ENCODE measurements at places on chromosomes 5 and 9.

DNA sequence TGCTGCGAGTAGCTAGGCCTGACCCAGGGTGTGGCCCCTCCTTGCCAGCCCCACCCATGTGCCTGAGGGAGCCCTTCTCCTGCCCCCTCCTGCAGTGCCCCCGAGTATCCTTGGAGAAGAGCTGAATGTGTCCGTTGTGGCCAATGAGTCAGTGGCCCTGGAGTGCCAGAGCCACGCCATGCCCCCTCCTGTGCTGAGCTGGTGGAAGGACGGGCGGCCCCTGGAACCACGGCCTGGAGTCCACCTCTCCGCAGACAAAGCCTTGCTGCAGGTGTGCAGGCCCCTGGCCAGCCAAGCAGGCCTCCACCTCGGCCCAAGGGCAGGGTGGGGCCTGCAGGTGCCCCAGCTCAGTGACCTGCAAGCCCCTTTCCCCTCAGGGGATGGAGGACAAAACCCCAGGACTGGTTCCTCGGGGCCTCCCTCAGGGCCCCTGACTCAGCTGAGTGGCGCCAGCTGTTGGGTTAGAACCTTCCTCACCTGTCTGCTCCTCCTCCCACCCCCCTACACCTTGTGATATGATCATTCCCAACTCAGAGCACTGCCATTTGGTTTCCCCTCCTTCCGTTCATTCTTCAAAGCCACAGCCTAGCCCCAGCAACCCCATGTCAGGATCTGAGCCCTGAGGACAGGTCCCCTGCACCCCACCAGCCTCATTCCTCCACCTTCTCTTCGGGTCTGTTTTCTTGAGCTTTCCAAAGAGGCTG, 80.0 kb upstream of the ASS1 start:
- DNase-seq, result no peak

DNA sequence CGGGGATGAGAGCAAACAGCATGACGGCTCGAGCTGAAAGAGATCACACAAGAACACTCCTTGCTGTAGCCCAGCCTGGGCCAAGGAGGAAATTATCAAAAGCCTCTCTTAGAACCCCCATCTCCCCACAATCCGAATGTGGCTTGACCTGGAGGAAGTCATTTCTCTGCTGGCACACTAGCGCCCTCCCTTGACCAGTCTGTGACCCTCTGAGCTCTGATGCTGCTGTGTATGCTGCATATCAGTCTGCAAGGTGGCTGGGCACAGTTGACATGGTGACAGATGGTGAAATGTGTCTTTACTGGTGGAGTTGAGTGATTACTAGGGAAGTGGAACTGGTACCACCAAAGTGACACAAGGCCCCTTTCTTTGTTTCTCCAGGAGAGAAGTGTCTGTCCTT, 3.3 kb downstream of the SLC46A2 start:
- no peak for DNase-seq

GRCh38 chr9:114592356-114592755, 4.8 kb downstream of the ATP6V1G1 start:
- no peak for DNase-seq

- DNase-seq, result peak; percentile 74
Observed at GRCh38 chr9:37760416-37761161, 7.0 kb downstream of the TRMT10B start.

GRCh38 chr5:177594071-177594470, 2.1 kb downstream of the TMED9 start:
- DNase-seq, result no peak

DNA sequence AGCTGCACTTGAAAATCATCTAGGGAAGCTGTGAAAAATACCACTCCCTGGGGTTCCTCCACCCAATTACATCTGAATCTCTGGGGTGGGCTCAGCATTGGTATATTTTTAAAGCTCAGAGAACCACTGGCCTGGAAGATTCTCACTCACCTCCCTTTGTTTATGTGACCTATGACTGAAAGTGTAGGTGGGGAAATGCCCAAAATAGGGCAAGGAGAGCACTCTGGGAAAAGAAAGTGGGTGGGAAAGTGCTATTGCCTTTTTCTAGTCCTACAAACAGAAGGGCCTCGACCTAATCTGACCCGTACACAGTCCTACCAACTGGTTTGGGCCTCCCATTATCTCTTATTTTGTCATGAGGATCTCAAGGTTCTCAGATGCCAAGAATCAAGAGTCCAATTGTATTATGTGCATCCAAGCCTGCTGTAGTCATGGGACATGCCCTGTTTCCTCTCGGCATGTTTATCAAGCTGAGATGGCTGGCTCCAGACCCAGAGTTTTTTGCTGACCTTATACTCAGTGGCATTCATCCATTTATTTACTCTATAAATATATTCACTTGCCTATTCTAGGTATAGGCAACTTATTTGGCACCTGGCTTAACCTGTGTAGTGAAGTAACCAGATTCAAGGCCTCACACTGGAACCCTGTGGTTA, 483.7 kb downstream of the ENC1 start:
- no peak for DNase-seq

GRCh38 chr9:12511726-12512125, 181.5 kb upstream of the TYRP1 start:
- no peak for DNase-seq

DNA sequence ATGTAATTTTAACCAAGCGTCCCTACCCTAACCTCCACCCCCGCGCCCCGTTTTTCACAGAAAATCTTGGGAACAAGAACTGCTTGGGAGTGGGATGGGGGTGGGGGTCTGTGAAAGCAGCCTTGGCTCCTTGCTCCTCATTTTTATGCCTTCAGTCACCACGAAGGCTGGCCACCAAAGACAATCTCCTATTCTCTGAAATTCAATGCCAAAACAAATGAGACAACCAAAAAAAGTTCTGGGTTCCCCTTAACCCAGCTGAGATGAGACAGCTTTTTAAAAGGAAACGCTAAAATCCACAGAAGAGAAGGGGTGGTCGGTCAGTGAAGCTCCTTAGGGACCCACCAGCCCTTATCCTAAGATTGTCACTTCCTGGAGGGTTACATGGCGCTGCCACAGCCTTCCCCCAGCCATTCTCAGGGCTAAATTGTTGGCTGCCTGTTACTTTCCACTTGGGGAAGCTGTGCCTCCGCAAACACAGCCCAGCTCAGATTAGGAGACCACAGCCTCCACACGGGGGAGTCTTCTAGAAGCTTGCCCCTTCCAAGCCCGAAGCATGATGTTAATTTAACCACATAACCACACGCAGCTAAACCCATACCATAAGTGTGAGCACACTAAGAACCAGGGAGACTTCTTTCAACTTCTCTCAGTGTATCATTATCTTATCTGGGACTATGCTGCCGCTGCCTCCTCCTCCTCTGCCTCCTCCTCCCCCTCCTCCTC, 136.3 kb downstream of the FOXD1 start:
- DNase-seq, result peak; percentile 100

DNA sequence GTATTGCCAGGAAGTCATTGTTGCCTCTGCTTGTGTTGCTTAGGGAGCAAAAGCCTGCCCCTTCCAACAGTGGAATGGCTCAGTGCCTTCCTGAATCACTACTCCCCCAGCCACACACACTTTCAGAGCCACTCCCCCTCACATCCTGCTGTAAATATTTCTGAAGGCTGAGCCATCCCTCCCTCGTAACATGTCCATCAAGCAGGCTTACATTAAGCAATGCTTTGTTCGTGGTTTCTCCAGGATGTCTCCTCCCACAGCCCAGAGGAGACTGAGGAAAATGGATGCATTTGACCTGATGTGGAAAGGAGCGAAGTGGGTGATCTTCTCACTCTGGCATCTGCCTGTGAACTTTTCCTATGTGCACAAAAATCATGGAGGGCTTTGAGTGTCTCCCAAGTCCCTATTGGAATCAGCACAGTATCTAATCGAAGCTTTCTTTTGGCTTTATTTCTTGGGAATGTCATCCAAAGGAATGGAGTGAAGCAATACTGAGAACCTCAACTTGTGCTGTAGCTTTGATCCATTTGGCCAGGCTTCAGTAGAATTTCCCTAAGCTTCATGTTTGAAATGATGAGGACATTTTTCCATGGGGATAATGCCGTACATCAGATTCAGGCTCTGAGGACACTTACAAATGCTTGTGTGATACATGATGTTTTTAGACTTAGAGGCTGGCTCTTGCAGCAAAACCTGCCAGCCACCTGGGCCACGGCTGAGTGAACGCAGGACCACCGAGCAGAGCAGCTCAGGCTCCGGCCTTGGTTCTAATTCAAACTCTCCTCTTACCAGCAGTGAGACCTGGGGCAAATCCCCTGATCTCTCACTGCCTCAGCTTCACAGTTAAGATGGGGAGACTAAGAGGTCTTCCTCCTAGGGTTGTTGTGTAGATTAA, 389.1 kb downstream of the ENC1 start:
- peak; percentile 99 for DNase-seq

DNA sequence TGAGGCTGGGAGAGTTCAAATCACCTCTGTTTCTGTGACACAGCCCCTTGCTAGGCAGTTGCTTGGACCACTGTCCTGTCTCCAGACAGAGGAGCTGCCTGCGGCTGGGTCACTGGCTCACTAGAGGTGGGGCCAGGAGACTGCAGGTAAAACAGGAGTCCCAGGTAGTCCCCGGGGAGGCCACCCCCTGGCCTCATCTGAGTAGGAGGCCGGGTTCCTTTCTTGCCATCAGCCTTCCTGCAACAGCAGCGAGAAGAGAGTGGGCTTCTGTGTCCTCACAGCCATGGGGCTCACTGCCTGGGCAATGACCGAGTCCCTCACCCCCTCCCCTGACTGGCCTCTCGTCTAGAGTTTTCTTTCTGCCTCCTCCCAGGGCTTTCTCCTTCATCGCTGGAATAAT, 197.5 kb downstream of the CDK5RAP2 start:
- no peak for DNase-seq

- DNase-seq, result peak; percentile 92
Observed at GRCh38 chr5:177389241-177390169, 5.3 kb downstream of the SLC34A1 start.

All from astrocyte (in vitro differentiated cells and primary cell).